GM23338 (cell line): ENCODE measurements at places on chromosomes 13 and 19. TPM values are rescaled to one million over a fixed set of nuclear protein-coding genes. Genes with fewer than 3 reads are reported as not detected.

DNA sequence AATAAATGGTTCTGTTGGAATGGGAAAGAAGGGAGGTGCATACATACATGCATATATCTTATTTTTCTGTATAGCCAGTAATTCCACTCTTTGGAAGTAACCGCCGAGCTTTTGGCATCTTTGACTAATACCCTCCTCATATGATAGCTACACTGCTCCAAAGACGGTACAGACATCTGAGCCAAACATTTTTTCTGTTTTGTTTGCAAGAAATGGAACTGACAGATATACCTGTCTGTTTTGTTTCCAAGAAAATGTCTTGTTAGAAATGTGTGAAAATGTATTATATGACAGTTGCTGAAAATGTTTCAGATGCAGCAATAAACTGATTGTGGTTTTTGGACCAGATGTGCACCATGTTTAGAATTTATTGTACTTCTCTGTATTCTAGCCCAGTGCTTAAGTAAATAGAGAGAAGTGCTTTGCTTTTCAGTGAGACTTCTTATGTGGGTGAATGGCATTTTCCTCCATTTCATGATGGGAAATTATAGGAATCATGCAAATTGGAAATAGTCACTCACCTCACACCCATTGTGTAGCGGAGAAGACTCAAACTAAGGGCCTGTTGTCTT, 396.9 kb downstream of the KCNRG start:
- H3K27ac ChIP-seq, result no peak overlapping the region
- H3K36me3 ChIP-seq, result no peaks in the 10 kb centered on the region
- no peaks in the 10 kb centered on the region for H3K27me3 ChIP-seq
- no peak overlapping the region for H3K4me3 ChIP-seq
- no peaks in the 10 kb centered on the region for H3K4me1 ChIP-seq
- no peak for DNase-seq

GRCh38 chr19:46613525-46613924, 11.4 kb downstream of the PTGIR start:
- no peak overlapping the region for H3K4me3 ChIP-seq
- no peaks in the 10 kb centered on the region for H3K27me3 ChIP-seq
- no peaks in the 10 kb centered on the region for H3K4me1 ChIP-seq
- H3K27ac ChIP-seq, result no peak overlapping the region
- H3K36me3 ChIP-seq, result peaks cover 8% of the 10 kb centered on the region; the same call in 1 of the 2 replicates

DNA sequence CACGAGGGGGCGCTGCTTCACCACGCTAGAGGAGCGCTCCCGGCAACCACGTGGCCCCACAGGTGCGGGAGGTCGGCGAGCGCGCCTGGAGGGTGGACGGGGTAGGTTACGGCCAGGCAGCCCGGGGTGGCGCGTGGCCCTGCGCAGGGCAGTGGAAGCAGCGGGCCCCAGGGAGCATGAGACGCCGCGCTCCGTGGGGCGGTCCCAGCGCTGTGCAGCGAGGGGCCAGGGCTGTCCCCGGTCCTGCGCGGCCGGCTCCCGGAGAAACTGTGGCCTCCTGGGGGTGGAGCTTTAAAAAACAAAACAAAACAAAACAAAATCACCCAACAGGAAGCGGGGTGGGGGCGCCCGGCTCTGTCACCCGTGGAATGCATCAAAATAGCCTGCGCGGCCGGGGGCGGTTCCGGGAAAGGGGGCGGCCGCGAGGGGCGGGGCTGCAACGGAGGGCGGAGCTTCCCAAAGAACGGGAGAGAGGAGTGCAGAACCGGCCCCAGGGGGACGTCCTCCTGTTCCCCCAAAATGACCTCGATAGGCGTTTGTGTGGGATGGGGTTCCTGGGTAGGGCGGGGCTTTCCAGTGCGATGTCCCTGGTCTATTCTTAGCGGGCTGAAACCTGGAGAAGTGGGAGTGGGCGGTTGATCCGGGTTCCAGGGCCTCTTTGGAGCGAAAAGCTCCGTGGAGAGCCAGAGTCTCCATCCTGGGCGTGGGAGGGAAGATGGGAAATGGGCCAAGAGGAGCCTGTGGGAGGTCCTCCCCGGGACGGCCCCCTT, 27.3 kb downstream of the NUMBL start:
- H3K27me3 ChIP-seq, result no peaks in the 10 kb centered on the region
- peaks cover 5% of the 10 kb centered on the region; the same call in 1 of the 2 replicates for H3K4me1 ChIP-seq
- no peaks in the 10 kb centered on the region for H3K36me3 ChIP-seq
- peak overlapping the region; percentile 79 for H3K4me3 ChIP-seq
- 0 out of 2 replicates have a peak overlapping the region, but pooled peaks have one; percentile 63 for H3K27ac ChIP-seq

GRCh38 chr13:57739543-57740190, 108.1 kb downstream of the PCDH17 start:
- no peaks in the 10 kb centered on the region for H3K36me3 ChIP-seq
- H3K4me1 ChIP-seq, result peaks cover 36% of the 10 kb centered on the region
- H3K27me3 ChIP-seq, result no peaks in the 10 kb centered on the region

DNA sequence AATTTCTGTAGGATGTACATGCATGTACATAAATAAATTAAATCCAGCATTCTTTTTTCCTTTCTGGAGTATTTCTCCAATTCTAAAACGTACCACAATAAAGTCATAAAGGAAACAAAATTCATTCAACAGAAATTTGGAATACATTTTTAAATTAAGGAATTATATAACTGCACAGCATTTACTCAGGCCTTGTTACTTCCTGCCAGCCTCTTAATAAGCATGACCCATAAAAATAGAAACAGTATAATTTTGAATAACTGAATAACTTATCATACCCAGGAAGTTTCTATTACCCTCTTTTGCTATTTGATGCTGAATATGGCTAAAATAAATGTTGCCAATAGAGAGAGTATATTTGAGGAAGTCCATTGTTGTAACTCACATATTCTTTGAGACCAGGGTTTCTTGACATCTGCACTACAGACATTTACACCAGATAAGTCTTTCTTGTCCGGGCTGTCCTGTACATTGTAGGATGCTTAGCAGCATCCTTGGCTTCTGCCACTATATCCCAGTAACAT, 178.2 kb downstream of the KLF12 start:
- no peak overlapping the region for H3K4me3 ChIP-seq
- no peaks in the 10 kb centered on the region for H3K27me3 ChIP-seq
- DNase-seq, result no peak
- H3K36me3 ChIP-seq, result no peaks in the 10 kb centered on the region

DNA sequence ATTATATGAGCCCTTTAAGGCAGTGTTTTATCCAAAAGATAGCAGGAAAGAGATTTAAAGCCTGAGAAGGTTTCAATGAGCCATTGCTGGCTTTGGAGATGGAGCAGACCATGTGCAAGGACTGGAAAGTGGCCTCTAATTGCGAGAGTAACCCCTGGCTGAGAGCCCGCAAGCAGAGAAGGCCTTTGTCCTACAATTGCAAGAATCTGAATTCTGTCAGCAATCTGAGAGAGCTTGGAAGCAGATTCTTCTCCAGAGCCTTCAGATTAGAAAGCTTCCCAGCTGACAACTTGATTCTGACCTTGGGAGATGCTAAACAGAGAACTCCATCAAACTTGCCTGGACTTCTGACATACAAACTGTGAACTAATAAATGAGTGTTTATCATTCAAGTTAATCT, 528.7 kb upstream of the KLF12 start:
- no peak overlapping the region for H3K4me3 ChIP-seq
- no peaks in the 10 kb centered on the region; the same call in 1 of the 2 replicates for H3K4me1 ChIP-seq
- no peak for DNase-seq
- H3K36me3 ChIP-seq, result no peaks in the 10 kb centered on the region

DNA sequence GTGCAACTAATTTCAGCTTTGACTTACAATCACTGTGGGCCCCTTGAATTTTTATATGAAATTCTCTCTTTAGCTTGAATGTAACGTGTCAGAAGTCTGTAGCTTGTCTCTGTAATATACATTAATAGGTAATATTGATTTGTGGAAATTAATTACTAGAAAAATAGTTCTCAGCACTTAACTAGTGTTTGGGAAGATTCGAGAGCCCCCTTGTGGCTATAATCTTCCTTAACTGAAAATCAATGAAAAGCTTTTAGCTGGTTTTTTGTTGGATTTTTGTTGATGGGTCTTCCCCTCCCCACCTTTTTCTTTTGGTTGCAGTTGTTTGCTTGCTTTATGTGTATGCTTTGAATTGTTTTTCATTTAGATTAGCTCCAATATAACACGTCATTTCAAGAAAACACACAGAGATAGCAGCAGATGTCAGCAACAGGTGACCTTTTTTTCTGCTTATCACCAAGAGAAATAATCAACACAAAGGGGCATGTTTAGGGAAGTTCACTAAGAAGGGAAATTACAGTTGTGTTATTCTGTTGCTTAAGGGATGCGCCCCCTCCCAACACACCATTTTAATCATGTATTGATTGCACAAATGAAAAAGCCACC, 176.8 kb downstream of the OXGR1 start:
- no peak overlapping the region for H3K27ac ChIP-seq
- no peak overlapping the region for H3K4me3 ChIP-seq
- no peaks in the 10 kb centered on the region for H3K27me3 ChIP-seq
- no peaks in the 10 kb centered on the region for H3K36me3 ChIP-seq
- peaks cover 17% of the 10 kb centered on the region for H3K4me1 ChIP-seq

- H3K27ac ChIP-seq, result no peak overlapping the region
- no peaks in the 10 kb centered on the region for H3K27me3 ChIP-seq
- no peaks in the 10 kb centered on the region for H3K36me3 ChIP-seq
- DNase-seq, result no peak
- no peak overlapping the region for H3K4me3 ChIP-seq
Measured at GRCh38 chr13:48201044-48201443, 32.0 kb upstream of the ITM2B start.

DNA sequence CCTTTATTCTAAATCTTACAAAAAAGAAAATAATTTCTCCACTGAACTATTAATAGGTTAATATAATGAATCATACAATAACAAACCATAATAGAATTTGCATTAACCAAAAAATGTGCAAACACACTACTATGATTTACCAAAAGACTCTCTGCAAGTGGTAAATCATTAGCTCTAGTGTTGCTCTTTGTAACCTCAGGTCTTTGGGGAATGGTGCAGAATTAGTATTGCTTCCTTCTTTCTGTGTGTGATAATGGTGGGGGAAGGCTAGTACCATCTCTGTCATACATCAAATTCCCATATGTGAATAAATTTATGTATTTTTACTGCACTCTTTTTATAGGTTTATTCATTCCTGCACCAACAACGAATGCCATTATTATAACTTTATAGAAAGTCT, 105.1 kb downstream of the COG6 start:
- no peak for DNase-seq
- H3K36me3 ChIP-seq, result no peaks in the 10 kb centered on the region
- no peak overlapping the region for H3K4me3 ChIP-seq
- no peaks in the 10 kb centered on the region for H3K4me1 ChIP-seq

DNA sequence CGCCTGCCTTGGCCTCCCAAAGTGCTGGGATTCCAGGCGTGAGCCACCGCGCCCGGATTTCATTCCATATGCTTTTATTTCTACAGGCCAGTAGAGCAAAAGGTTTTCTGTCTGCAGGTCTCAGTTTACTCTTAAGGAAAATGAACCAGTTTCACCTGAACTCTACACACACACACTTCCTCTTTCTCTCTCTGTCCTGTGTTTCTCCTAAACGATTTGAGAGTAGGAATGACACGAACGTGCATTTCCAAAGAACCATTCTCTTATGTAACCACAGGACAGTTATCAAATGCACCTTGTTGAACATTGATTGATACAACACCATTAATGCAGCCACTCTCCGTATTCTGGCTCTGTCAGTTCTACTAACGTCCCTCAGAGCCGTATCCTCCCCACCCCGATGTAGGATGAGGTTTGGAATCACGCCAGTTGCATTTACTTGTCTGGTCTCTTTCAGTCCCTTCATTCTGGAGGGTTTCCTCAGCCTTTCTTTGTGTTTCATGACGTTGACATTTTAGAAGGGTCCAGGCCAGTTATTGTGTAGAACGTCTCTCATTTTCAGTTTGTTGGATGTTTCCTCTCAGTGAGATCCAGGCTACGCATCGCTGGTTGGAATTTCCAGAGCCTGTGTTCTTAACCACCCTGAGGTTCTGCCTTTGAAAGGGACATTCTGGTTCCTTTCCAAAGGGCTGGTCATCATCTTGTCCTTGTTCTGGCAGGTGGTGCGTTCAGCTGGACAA, 36.0 kb downstream of the BICRA start:
- DNase-seq, result no peak
- peaks cover 11% of the 10 kb centered on the region; the same call in 1 of the 2 replicates for H3K4me1 ChIP-seq
- peak overlapping the region; percentile 72 for H3K27ac ChIP-seq
- no peak overlapping the region for H3K4me3 ChIP-seq

DNA sequence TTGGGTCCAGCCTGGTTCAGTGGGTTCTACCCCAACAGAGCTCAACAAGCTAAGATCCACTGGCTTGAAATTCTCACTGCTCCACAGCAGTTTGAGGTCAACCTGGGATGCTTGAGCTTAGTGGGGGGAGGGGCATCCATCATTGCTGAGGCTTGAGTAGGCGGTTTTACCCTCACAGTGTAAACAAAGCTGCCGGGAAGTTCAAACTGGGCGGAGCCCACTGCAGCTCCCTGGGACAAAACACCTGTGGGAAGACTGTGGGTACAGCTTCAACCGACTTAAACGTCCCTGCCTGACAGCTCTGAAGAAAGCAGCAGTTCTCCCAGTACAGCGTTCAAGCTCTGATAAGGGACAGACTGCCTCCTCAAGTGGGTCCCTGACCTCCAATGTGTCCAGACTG, 1161.9 kb downstream of the UQCRFS1 start:
- no peaks in the 10 kb centered on the region for H3K36me3 ChIP-seq
- H3K27me3 ChIP-seq, result no peaks in the 10 kb centered on the region
- no peak for DNase-seq
- H3K4me3 ChIP-seq, result no peak overlapping the region
- H3K27ac ChIP-seq, result no peak overlapping the region
- no peaks in the 10 kb centered on the region for H3K4me1 ChIP-seq

GRCh38 chr13:34411177-34411576, 530.9 kb upstream of the NBEA start:
- no peaks in the 10 kb centered on the region for H3K4me1 ChIP-seq
- no peaks in the 10 kb centered on the region for H3K27me3 ChIP-seq
- H3K36me3 ChIP-seq, result no peaks in the 10 kb centered on the region
- H3K4me3 ChIP-seq, result no peak overlapping the region
- H3K27ac ChIP-seq, result no peak overlapping the region

- no peak overlapping the region for H3K4me3 ChIP-seq
- H3K4me1 ChIP-seq, result no peaks in the 10 kb centered on the region
- H3K27me3 ChIP-seq, result no peaks in the 10 kb centered on the region
- H3K36me3 ChIP-seq, result no peaks in the 10 kb centered on the region
Measured at GRCh38 chr19:7355871-7356270, 7.1 kb downstream of the ARHGEF18 start.

PABPC3 gene
- total RNA-seq, result 0.58 and 1.2 TPM in 2 replicates

FFAR1 gene
- not detected in 2 replicates for total RNA-seq

CCDC169 gene
- total RNA-seq, result 48.5 and 57.1 TPM in 2 replicates

MLNR gene
- total RNA-seq, result 0.17 and 0.54 TPM in 2 replicates

FBN3 gene
- 34.7 and 54.5 TPM in 2 replicates for total RNA-seq

GJB6 gene
- not detected in 2 replicates for total RNA-seq

OR10H1 gene
- not detected in 2 replicates for total RNA-seq

RTBDN gene
- 3.3 and 4.1 TPM in 2 replicates for total RNA-seq

PGLYRP2 gene
- not detected in 2 replicates for total RNA-seq
